ENCODE measurements at places on chromosomes 12 and 14. TPM values are rescaled to one million over a fixed set of nuclear protein-coding genes. Genes with fewer than 3 reads are reported as not detected.

EPYC gene
- not detected for total RNA-seq

GRCh38 chr12:40792792-40793386, 100.7 kb downstream of the CNTN1 start:
- DNase-seq, result no peak

CELA1 gene
- not detected for total RNA-seq

GRCh38 chr14:38502239-38502638, 246.3 kb upstream of the CLEC14A start:
- DNase-seq, result no peak

GRCh38 chr14:55545779-55546178, 34.2 kb upstream of the KTN1 start:
- no peak for DNase-seq

- no peak for DNase-seq
Observed at GRCh38 chr14:104307246-104307626, 168.8 kb downstream of the KIF26A start.

- DNase-seq, result no peak
Observed at GRCh38 chr14:24308342-24309124, 756 bp upstream of the CIDEB start.

DNA sequence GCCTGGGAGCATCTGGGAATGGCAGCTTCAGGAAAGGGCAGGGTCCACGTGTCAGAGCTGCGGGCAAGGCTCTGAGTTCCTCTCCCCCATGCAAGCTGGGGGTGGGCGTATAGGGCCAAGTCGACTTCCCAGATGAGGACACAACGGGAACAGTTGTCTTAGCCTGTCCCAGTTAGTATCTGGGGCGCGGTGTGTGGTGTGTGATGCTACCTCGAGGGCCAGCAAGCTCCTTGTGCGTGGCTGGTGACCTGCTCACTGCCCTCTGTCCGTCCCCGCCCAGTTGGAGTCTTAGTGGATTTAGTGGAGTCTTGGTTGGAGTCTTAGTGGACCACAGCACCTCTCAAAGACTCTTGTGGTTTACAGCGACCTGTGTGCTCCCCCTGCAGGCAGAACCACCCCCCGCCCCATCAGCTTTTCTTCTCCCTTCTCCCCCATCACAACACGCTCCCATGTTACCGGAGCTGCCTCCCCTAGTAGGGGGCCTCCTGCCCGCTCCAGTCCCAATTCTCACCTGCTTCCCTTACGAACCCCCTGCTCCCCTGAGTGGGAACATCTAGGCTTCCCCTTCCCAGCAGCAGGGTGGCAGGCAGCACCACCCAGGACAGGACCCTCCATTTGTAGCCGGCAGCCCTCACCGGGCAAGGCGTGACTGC, 8.7 kb downstream of the ASPG start:
- no peak for DNase-seq

GRCh38 chr12:19045426-19045825, 84.1 kb upstream of the PLEKHA5 start:
- DNase-seq, result no peak

GUCY2C gene
- total RNA-seq, result not detected

GRCh38 chr14:101716956-101717662, 44.4 kb upstream of the PPP2R5C start:
- DNase-seq, result peak; percentile 52

- DNase-seq, result no peak
Observed at GRCh38 chr12:88181881-88182280, 39.8 kb downstream of the TMTC3 start.

OAS2 gene
- 3.0 TPM for total RNA-seq

DNA sequence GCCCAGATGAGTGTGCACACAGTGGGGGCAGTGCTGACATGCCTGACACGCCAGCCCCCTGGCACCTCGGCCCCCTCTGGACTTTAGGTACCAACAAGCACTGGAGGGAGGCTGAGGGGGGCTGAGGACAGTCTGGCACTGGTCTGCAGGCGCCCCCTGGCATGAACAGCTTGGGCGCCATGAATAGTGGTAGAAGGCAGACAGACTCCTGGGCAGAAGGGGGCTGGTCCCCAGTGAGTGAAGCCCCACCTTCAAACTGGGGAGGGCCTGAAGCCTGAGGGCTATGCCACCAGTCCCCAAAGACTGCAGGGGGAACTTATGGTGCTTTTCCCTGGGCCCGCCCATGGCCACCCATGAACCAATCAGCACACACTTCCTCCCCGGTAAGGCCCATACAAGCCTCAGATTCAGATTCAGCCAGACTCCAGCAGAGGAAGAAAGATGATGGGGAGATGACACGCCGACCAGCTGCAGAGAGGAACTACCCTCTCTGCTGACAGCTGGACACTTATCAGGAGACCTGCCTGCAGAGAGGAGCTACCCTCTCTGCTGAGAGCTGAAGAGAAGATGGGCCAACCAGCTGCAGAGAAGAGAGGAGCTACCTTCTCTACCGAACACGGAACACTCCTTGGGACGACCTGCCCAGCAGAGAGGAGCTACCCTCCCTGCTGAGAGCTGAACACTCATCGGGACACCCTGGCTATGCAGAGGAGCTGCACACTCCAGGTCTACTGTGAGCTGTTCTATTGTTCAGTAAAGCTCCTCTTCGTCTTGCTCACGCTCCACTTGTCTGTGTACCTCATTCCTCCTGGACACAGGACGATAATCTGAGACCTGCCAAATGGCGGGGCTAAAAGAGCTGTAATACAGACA, 324.5 kb downstream of the PCNX1 start:
- no peak for DNase-seq

PMCH gene
- not detected for total RNA-seq

ENTPD5 gene
- 16.9 TPM for total RNA-seq

KRT86 gene
- total RNA-seq, result not detected

- DNase-seq, result no peak
Observed at GRCh38 chr12:28318273-28318672, 128.0 kb downstream of the CCDC91 start.

GRCh38 chr14:84090837-84091236, 1439.1 kb upstream of the FLRT2 start:
- no peak for DNase-seq

KRT75 gene
- 5.2 TPM for total RNA-seq
